ENCODE measurements at places on chromosomes 4 and X.
A peak's percentile ranks its signal among the peaks of the same experiment; 100 is the strongest.

DNA sequence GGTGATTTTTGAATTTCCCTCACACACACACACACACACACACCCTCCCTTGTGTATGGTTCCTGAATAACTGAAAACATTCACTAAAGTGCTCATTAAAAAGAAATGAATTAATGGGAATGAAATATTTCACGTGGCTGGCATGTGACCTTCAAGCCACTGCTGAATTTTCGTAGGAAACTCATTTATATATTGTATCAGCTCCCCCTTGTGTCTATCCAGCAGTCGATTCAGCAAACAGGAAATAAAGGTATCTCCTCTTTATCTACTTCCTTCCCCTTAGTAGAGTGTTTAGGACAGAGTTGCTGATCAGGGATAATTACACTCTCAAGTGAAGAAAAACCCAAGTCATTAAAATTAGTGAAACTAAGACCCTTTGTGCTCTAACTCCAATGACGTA is 912.6 kb upstream of the LCORL start:
- no peak for DNase-seq

DNA sequence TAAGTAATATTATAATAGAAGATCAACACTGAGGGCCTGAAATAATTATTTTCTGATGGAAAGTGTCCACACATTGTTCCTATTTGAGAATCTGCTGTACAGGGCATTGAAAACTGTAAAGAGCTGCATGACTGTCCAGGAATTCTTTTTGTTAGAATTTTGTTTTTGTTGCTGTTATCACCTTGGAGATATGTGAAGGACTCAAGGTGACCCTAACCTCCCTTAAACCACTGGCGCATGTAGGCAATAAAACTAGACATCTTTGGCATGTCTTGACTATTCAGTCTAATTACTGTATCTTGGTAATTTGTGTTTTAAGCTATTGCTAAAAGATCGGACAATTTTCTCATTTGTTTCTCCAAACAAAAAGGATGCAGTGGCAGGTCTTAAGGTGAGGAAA is 55.5 kb upstream of the SMIM10 start:
- no peak for DNase-seq

DNA sequence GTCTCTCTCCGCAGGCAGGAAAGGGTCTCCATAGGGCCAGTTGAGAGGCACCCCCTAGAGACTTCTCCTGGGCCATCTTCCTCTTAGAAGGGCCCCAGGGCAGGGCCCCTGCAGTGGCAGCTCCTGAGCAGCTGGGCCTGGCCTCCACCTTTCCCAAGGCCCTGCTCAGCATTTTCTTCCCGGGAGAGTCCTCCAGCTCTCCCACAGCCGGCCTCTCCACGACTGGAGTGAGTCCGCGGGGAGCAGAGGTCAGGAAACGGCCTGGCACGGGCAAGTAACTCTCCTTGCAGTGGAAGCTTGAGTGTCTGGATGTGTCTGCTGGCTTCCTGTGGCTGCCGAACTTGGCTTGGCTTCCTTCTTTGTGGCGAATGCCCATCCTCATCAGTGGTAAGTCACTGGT is 1.6 kb upstream of the LOC101059915 start:
- DNase-seq = no peak

- DNase-seq = no peak
These were observed 172.0 kb downstream of the CFAP299 start for GRCh38 chr4:80507507-80507906.

DNA sequence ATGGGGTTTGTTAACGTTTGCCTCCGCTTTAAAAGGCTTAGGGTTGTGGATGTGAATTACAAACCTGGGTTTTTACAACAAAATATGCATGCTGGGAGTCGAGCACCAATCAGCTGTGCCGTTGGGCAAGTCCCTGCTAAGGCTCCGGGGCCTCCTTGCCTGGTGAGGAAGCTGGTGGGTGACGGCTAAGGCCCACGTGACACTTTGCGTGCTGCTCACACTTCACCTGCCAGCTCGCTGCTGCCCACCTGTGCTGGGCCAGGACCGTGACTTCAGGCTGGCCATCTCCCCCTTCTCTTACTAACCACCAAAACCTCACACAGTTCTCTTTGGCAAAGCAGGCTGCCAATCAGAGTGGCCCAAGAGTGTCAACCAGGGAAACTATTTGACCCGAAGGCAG is 178.3 kb downstream of the AFAP1 start:
- DNase-seq = no peak

- peak; percentile 63 for DNase-seq
These were observed 305.3 kb downstream of the FRMPD4 start for GRCh38 chrX:12443534-12444098.

- peak; percentile 6 for DNase-seq
These were observed 1509.6 kb downstream of the ADGRL3 start for GRCh38 chr4:62709618-62710252.

GRCh38 chrX:69158166-69158980 is 6.9 kb downstream of the PJA1 start:
- DNase-seq = peak; percentile 20

DNA sequence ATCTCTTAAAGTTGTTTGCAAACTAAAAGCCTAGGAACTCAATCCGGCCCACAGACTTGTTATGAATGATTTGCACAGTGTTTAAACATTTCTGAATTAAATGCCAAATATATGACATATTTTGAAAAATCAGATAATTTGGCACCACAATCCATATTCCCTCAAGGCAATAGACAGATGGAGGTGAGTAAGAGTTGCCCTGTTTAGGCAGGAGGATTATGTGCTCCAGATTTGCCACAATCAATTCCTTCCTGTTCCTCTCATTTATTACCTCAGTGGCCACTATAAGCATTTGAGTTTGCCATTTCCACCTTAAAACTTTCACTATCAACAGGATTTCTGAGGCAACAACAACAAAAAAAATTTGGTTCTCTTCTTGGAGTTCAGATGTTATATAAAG is 18.7 kb downstream of the UBA6 start:
- no peak for DNase-seq

DNA sequence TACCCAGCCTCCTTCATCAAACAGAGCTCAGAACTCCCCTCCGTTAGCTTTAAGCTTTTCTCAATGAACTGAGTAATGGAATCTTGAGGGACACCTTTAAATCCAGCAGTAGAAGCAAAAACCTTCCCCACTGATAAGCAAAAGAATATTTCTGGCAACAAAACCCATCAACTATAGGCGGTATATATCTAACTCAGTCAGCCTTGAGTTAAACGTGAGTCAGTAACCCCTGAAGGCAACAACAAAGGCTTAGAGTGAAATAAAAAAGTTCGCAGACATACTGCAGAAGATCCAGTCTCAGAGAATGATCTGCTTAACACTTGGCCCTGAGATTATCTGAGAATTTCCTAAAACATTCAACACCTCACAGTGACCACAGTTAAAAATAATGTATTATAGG is 77.2 kb downstream of the DMD start:
- DNase-seq = no peak

GRCh38 chrX:101163166-101163565 is 56.4 kb upstream of the DRP2 start:
- DNase-seq = no peak

DNA sequence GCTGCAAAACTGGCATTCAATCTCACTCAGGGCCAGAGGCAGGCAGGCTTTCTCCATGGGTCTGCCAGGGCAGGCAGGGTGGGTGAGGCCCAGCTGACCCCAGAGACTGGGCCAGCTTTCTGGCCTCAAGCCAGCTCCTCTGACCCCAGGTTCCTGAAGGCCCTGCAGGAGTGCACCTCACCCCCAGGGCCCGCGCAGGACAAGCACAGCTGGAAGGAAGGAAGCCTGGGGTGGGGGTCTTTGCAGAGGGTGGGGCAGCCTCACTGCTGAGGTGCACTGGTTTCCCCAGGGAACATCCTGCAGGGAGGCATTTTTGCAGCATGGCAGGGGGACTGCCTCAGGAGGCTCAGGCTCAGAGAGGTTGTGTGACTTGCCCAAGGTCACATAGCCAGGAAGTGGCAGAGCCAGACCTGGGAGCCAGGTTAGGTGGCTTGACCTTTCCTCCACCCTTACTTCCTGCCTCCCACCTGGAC is 31.5 kb upstream of the AFAP1 start:
- DNase-seq = no peak

DNA sequence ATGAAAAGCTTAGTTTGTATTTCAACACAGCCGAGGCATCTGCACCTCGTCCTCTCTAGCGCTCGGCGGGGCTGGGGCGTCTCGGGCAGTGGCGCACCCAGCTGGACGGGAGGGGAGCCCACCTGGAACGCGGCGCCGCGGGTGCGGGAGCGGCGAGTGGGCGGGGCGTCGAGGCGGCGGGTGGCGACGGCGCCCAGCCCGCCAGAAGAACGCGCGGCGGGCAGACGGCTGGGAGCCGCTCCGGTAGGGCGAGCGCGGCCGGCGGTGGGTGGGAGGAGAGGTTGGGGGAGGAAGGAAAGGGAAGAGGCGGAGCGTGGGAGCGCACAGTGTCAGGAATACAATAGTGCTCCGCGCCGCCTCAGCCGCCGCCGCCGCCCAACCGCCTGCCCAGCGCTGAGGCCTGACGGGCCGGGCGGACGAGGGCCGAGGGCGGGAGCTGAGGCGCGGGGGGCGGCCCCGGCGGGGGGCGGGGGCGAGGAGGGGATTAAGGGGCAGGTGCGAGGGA is at the start of gene JADE3:
Gene JADE3 (plus strand): TSS at position 324 of the 505 bp plus-strand sequence. CDS start 72,474 bp downstream, outside the sequence.
- DNase-seq = peak; percentile 25

- DNase-seq = no peak
These were observed 1275.5 kb downstream of the ADGRL3 start for GRCh38 chr4:62475596-62475995.

DNA sequence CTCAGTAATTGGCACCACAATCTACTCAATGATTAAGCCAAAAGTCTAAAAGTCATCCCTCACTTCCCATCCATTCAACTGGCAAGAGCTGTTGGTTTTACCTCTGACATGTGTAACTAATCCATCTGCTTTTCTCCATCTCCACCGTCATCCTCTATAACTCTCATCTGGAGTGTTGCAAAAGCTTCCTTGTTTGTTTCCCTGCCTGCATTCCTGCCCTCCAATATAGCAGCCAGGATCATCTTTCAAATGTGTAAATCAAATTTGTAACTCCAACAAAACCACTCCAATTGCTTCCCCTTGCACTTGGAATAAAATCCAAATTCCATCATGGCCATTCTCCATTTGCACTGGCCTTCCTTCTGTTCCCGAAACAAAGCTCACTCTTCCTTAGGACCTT is 4.3 kb upstream of the PLAC8 start:
- no peak for DNase-seq

DNA sequence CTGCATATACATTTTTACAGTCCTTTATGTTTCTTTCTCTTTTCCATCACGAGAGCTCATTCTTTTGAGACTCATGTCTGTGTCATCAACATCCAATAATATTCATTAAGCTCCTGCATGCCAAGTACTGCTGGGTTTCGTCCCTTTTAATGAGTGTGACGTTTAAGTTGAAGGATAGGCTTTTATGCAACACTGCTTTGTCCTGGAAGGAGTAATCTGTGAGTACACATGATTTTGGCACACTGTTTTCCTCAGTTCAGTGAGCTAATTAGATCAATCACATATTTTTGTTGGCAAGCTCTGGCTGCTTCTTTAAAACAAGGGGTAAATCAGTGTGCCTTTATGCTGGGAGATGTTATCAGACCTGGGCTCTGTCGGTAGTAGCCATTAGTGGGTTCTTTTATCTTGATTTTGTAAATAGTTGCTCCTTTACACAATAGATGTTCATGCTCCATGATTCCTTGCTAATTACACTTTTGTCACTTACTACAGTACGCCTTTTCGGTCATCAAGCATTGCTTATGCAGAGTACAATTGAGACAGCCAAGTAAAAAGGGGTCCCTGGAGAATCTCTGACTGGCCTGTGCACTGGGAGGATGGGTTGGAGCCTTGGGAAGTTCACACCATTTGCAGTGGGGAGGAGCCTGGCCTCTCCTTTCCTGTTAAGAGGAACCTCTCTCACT is 132.6 kb downstream of the FHIP1A start:
- no peak for DNase-seq

GRCh38 chr4:16259241-16259888 is 33.1 kb upstream of the TAPT1 start:
- no peak for DNase-seq

DNA sequence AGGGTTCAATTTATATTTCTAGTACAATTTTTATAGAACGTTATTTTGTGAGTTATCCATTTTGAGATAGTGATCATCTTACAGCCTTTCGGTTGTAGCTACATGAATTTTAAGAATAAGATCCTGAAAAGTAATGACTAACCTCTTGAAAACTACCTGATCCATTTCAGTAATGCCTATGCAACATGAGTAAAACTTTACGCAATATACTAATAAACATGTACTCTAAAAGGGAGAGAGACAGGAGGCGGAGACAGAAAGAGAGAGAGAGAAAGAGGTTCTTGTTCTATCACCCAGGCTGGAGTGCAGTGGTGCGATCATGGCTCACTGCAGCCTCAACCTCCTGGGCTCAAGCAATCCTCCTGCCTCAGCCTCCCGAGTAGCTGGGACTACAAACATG is 816.1 kb downstream of the CCSER1 start:
- DNase-seq = no peak

DNA sequence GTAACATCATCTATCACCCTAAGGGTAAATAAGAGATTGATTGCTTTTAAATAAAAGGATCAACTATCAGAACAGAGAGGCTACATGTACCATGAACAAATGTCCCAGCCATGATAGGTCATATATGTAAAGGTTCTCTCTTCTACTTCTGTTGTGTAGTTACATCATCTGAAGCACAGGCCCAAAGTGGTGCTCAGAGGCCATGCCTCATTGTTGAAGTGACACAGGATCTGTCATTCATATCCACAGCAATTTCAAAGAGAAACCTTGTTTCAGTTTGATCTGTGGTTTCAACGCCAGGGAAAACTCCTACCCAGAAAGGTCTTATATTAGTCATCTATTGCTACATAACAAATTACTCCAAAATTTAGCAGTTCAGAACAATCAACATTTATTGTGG is 269.2 kb upstream of the MAOA start:
- peak; percentile 15 for DNase-seq

DNA sequence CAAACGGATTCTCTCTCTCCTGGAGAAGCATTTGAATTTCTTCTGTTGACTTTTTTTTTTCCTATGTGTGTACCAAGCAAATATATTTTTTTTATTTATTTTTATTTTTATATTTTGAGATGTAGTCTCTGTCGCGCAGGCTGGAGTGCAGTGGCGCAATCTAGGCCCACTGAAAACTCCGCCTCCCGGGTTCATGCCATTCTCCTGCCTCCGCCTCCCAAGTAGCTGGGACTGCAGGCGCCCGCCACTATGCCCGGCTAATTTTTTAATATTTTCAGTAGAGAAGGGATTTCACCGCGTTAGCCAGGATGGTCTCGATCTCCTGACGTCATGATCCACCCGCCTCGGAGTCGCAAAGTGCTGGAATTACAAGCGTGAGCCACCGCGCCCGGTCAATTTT is 549.5 kb upstream of the GNPDA2 start:
- no peak for DNase-seq

DNA sequence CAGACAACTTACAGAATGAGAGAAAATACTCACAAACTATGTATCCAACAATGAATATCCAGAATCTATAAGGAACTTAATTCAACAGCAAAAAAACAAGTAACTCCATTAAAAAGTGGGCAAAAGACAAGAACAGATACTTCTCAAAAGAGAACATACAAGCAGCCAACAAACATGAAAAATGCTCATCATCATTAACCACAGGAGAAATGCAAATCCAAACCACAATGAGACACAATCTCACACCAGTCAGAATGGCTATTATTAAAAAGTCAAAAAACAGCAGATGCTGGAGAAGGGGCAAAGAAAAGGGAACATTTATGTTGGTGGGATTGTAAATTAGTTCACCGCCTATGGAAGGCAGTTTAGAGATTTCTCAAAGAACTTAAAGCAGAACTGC is 150.3 kb downstream of the FGF16 start:
- no peak for DNase-seq

GRCh38 chr4:29565256-29565655 is 1154.9 kb upstream of the PCDH7 start:
- DNase-seq = no peak

GRCh38 chr4:81676537-81676936 is 204.8 kb upstream of the RASGEF1B start:
- no peak for DNase-seq

All from activated CD4-positive, alpha-beta T cell treated with anti-CD3 and anti-CD28 coated beads, Interleukin-2, amount 50 U/mL, for 16 hours (primary cell).